ENCODE measurements at places on chromosomes 7 and 10.
A peak's percentile ranks its signal among the peaks of the same experiment; 100 is the strongest.

DNA sequence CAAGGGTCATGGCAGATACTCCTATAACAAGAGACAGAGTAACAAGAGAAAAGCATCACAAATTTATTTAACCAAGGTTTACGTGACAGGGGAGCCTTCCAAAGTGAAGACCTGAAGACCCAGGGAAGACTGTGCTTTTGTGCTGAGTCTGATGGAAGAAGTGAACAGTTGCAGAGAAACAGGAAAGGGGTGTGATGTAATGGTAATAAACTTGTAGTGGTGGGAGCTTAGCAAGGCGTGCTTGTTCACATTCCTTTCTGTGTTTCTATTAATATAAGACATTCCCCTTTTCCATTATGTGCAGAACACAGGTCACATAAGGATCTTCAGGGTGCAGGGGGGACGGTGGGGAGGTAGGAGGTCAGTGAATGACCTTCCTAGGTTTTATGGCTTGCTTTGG is 25.5 kb upstream of the C10orf67 start:
- peak; percentile 48 for DNase-seq

DNA sequence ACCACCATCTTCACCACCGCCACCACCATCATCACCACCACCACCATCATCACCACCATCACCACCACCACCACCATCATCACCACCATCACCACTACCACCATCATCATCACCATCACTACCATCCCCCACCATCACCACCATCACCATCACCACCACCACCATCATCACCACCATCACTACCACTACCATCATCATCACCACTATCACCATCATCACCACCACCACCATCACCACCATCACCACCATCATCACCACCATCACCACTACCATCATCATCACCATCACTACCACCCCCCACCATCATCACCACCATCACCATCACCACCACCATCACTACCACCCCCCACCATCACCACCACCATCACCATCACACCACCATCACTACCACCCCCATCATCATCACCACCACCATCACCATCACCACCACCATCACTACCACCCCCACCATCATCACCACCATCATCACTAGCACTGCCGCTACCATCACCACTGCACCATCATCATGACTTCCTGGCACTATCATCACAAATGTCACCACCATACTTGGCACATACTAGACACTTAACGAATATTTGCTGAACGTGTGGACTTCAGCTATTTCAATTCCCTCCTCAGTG is 25.3 kb upstream of the FZD8 start:
- no peak for DNase-seq

GRCh38 chr10:642186-642890 is 47.1 kb downstream of the DIP2C start:
- no peak for DNase-seq

DNA sequence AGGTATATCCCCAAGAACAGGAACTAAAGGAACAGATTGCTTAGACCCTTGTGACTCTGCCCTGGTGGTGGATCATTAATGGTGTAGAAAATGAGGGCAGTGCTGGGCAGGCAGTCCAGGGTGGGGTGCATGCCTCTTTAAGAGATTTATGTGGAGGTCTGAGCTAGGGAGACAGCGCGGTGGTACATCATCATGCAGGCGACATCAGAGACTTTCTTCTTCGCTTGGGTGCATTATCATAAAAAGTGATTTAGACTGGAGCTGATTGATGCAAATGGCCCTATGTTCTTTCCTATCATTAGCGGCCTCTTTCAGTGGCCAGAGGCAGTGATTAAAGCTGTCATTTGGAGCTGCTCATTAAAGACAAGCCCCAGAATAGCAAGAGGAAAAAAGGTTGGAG is 519.1 kb upstream of the GALNT17 start:
- DNase-seq = no peak

DNA sequence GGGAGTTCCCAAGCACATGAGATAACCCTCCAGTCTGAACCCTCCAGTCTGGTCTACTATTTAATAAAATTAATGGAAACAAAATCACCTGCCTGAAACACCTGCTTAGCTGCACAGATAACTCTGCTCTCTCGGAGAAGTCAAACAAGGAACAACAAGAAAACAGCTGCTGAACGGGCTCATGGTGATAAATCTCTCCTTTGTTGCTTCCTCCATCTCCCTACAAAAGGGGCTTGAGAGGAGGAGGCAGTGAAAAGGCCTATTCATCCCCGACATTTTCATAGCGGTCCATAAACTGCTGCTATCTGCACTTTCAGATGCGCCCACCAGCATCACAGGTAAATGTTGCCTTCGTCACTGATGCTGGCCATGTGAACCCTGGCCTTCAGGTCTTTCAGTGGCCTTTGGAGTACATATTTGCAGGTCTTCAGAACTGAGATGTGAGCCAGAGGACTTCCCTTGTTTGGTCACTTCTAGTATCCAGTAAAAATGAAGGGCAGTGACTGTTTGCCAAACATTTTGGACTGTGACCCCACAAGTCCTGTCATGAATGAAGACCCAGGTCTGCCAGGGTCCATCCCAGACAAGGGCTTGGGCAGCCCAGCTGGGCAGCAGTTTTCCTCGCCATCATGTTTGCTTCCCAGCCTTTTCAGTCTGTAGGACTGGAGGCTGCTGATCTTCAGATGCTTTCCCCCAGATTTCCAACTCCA is 15.9 kb downstream of the FKBP6 start:
- no peak for DNase-seq

DNA sequence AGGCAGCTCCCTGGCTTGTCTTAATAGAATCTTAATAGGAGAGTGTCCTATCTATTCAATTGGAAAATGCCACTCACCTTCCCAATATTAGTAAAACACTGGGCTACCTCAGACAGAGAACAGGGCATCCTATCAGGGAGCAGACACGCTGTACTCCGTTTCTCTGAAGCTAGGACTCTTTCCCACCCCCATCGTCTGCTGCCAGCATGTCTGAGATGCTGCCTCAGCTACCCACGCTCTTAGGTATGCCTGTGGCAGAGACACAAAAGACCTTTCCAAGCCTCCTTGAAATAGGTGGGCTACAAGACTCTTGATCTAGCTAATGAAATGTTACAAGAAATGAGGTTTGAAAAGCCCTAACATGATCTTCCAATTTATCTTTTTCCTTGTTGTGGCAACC is 2.5 kb upstream of the LRIT2 start:
- DNase-seq = no peak

GRCh38 chr10:67200913-67201564 is 275.2 kb downstream of the LRRTM3 start:
- no peak for DNase-seq

DNA sequence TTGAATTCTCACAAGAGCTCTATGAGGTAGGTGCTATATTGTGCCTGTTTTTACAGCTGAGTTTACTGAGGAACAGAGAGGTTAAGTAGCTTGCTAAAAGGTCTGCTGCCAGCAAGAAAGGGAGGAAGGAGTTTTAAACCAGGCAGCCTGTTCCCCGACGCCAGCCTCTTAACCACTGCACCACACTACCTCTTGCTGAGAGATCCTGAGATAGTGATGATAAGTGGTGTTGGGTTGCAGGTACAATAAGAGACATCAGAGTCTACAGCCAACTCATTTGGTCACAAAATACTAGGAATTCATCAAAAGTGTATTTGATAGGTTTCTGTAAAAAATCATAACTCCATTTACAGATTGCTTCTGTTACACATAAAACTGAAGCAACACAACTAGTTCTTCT is 8.0 kb downstream of the CCDC71L start:
- no peak for DNase-seq

- DNase-seq = no peak
Measured at GRCh38 chr10:77834943-77835668, 91.4 kb downstream of the DLG5 start.

Data from fibroblast of pulmonary artery (primary cell).